ENCODE measurements at places on chromosomes 7 and 10.

DNA sequence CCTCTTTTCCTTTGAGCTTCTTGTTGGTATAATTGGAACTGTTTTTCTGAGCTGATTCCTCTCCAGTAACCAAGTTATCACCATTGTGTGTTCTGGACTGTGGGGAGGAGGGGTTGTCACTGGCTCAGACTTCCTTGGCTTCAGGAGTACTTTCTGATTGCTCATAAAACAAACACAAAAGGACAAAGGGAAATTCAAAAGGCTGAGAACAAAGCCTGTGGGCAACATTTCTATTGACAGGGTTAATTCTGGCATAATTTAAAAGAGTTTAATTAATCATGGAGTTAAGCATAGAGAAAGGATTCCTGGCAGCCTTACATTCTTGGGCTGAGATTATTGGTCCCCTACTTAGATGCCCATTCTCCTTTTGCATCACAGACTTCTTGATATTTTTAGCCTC is 222.9 kb upstream of the KMT2E start:
- no peak for DNase-seq

GRCh38 chr7:1708596-1709251 is 38.6 kb downstream of the ELFN1 start:
- DNase-seq = no peak

GRCh38 chr7:2071133-2071832 is 161.5 kb downstream of the MAD1L1 start:
- DNase-seq = no peak

DNA sequence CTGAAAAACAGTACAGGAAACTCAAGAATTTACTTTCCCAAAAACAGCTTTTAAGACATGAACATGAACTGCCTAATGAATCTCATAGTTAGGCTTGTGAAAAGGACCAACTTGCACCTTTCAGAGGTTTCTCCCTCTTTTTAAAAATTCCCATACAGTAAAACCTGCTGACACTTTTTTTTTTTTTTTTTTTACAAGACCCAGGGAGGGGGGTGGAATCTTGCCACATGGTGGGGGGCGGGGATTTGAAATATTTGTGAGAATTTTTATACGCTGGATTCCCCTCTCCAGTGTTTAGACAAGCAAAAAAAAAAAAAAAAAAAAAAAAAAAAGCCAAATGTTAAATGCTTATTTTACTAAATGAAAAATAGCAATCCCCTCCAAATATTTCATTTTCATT is 57.4 kb downstream of the HIBADH start:
- no peak for DNase-seq

GRCh38 chr10:34780818-34781380 is 34.2 kb downstream of the PARD3 start:
- DNase-seq = no peak

DNA sequence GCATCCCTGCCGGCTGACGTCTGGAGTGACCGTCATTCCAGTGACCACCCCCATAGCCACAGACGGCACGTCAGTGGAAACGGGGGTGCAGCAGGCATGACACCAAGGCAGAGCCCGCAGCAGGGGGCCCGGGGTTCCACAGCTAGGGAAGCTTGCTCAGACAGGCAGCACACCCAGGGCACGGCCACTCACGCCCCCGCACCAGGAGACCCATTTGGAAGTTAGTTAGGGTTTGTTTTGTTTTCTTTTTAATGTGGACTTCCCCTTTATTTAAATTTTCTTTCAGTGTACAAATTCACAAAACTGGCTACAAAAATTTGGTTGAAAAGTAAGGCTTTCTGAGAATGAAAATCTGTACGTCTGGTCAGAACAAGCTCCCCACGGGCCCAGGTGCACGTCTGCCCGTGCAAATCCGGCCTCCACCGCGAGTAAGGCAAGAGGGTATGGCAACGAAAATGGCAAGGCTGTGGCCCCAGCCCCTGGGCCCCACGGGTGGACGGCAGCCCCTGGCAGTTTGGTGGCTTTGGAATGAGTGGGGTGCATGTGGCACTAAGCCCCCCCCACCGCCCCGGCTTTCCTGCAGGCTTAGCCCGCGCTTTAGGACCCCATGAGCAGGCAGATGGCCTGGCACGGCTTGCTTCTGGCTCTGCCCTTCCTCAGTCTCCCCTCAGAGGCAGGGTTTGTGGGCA is 124.2 kb downstream of the FAM53B start:
- DNase-seq = no peak

- DNase-seq = no peak
Observed at GRCh38 chr7:139936760-139937310, 107.8 kb downstream of the TBXAS1 start.

GRCh38 chr10:23516530-23516929 is 77.7 kb downstream of the OTUD1 start:
- DNase-seq = no peak

- DNase-seq = no peak
Observed at GRCh38 chr7:101884671-101885596, 67.5 kb downstream of the CUX1 start.

DNA sequence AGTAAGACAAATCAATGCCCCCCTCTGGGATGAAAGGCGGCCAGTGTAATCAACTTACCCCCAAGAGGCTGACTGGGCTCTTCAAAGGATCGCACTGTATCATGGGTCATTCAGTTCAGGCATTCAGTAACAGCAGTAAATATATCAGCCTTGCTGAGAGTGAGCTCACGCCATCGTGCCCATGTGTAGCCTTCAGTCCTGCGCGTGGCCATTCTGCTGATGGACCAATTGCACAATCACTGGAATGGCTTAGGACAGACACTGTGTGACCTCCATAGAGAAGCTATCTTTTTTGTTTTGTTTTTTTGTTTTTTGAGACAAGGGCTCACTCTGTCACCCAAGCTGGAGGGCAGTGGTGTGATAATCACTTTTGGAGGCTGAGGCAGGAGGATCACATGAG is 9.1 kb upstream of the PRKRIP1 start:
- no peak for DNase-seq

DNA sequence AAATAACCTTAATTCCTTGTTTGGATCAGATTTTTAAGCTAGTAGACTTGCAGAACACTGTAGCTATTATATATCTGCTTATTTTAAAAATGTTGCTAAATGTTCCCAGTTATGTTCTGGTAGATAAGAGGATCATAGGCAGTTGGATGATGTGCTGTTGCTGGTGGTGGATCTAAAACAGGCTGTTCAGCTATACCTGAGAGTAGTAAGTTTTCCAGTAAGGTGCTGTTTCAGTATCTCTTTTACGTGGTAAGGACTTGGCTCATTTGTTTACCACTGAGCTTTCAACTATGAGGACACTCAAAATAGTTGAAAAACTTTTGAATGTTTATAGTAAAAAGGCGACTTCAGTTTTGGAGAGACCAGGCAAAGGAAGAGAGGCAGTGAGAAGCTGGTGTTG is 180.9 kb downstream of the CDK14 start:
- DNase-seq = no peak

DNA sequence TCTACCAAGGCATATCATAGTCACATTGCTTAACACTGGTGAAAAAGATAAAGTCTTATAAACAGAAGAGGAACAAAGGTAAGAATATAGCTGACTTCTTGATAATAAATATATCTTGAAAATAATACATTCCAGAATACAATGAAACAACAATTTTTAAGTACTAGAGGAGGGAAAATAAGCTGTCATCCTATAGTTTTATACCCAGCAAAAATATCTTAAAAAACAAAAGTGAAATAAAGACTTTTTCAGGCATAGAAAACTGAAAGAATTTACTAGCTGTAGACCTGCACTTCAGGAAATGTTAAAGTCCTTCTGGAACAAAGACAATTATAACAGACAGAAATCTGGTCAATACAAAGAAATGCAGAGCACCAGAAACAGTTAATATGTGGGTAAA is 21.4 kb upstream of the MACROH2A2 start:
- no peak for DNase-seq

DNA sequence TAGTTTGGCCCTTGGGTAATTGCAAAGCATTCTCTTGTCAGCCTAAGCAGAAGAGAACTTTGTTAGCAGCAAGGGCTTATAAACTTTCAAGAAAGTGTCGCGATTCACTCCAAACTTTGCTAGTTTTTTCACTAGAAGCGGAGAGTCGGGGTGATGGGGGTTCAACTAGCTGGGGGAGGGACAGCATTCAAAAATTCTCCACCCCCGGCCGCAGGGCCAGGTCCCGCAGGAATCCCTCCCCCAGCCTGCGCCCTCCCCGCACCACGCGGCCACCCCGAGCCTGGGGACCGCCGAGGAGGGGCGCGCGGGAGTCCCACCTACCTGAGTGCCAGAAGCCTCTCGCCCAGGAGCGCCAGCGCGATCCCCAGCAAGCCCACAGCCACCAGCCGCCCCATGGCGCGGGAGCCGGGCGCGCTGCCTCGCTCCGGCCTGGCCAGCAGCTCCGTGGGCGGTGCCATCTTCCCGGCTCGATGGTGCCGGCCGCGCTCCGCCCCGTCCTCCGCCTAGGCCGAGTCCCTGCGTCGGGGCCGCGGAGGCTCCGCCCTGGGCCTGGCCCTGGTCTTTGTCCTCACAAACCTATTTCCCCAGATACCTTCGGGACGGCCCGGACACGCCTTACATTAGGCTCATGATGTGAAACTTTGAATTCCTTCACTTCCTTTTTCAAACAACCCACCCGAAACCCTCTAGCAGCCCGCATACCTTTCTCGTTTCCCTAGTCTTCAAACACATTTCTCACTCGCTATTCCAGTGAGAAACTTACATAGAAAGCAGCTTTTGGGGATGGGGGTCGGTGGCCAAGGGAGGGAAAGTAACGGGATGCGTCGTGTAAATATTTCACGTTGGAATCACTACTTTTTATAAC is at the start of gene PON2:
Gene PON2, minus strand, starts transcription at position 472 of the 865 bp plus-strand sequence. Its CDS starts 77 bp downstream, at position 395.
- DNase-seq = no peak

DNA sequence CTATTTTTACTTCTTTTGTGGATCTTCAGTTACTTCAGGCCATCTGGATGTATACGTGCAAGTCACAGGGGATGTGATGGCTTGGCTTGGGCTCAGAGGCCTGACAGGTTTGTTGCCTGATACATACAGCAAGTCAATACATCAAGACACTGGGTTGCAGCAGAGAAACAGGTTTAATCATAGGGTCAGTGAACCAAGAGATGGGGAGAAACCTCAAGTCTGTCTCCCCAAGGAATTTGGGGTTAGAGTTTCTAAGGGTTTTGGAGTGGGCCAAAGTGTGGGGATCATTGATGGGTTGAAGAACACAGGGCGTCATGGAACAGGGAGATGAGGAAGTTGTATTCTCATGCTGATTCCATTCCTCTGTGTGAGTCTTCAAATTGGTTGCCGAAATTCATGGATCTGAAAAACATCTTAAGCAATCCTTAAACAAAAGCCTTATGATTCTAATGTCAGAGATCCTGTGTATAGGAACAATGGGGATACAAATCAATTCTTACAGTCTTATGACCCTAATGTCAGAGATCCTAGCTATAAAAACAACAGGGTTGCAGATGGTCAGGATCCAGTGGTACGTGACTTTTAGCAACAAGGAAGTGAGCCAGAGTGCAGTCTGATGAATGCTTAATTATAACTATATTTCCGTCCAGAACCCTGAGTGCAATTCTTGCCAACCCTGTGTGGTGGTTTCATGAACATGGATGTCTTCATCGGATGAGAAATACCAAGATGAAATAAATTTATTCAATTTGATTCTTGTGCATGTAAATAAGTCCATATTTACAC is 18.9 kb downstream of the OTUD1 start:
- DNase-seq = no peak

GRCh38 chr7:14305233-14305866 is 315.9 kb upstream of the ETV1 start:
- DNase-seq = no peak

DNA sequence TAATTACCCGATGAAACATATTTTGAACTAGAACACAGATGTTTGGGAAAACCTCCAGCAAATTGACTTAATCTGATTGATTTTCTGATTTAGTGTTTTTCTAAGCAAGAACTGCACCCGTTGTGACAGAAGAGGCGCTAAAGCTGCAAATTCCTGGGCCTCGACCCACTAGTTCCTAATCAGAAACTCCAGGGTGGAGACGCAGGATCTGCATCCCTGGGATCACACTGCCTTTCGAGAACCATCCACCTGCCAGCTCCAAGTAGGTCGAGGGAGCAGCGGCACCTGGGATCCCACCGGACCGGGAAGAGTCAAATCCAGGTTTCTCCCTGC is 136.8 kb upstream of the CDCA7L start:
- no peak for DNase-seq

DNA sequence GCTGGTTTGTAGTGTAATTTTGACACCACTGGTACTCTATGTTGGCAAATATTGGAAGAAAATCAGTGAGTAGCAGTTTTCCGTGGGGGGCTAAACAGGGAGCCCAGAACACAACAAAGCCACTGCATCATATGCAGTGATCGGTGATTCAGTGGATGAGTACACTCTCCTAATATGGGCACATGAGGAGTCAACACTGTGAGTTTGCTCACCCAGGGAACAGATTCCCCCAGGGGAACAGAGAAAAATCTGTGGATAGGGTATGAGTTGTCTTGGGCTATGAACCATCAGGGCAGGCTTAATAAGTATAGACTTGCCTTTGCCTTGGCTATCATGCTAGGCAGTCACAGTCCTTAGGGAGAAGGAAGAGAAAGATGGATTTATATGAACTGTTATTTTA is 227.7 kb upstream of the SEMA3E start:
- DNase-seq = no peak

DNA sequence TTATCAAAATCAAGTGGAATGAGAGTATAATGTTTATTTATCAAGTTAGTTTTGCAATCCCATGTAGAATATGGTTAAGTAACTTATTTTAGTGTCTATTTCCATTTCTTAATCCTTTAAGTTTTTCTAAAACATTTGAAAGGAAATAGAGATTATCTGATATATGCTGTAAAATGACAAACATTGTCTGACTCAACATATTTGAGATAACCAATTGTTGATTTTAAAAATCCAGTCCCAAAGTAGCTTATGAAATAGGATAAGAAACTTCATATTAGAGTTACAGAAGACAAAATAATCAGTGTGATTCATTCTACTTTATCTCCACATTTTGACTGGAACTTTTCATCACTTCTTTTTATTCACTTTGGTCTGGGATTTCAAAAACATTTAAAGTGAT is 38.7 kb upstream of the CDK1 start:
- no peak for DNase-seq

- no peak for DNase-seq
Observed at GRCh38 chr7:80313067-80313626, 178.5 kb downstream of the GNAI1 start.

DNA sequence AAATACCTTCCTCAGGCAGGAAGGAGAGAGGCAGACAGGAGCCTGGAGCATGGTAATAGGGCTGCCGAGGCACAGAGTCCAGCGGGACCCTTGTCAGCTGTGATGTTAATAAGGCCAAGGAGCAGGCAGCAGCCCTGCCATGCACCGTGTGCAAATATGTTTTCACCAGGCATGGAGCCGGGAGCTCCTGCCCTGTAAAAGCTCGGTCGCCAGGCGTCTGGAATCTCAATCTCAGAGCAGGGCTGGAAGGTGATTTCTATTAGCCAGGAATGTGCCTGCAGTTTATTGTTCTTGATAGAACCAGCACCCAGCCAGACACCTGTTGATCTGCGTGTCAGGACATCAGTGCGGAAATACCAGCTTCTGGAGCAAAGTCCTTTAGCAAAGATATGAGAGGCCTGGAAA is 469.8 kb downstream of the GLRX3 start:
- no peak for DNase-seq
